Fibroblast of skin of right quadriceps (primary cell): ENCODE measurements at places on chromosomes 5 and 9.

GRCh38 chr9:92534204-92534603 lies 1.6 kb downstream of the ECM2 start:
- no peak for DNase-seq

GRCh38 chr5:17316970-17317459 lies 99.6 kb downstream of the BASP1 start:
- peak; percentile 75 for DNase-seq

- peak; percentile 67 for DNase-seq
Observed at GRCh38 chr5:37724395-37725125, 115.3 kb downstream of the GDNF start.

DNA sequence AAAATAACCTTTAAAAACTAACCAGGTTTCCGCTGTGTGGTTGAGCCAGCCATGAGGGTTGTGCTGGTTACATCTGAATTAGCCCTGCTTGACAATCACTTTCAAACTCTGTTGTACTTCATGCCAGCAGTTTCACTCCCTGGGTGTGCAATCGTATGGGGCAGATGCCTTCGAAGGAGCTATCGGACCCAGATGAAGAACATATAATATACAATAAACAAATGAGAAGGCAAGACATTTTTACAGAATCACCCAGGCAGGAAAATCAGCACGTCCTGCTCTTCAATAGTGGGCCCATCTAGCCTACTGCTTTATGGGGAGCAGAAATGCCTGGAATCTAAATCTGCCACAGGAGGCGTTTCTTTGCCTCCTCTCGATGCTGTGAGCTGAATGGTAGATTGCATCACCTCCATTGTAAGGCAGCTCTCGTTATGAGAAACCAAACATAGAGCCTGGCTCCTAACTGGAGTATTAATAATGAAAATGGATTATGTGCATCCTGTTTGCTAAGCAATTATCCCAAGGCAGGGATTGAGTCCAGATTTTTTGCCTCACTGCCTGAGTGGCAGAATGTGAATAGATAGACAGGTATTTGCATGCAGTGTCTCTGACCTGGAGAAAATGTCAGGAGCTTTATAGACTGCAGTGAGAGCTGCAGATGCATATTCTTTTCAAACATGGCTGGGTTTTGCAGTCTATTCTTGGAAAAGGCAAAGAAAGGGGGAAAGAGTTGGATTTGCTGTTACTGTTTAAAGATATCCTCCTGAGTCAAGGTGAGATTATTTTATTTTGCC lies 143.3 kb upstream of the SMARCA2 start:
- peak; percentile 39 for DNase-seq

- no peak for DNase-seq
Observed at GRCh38 chr5:67416133-67416937, 219.7 kb upstream of the CD180 start.

DNA sequence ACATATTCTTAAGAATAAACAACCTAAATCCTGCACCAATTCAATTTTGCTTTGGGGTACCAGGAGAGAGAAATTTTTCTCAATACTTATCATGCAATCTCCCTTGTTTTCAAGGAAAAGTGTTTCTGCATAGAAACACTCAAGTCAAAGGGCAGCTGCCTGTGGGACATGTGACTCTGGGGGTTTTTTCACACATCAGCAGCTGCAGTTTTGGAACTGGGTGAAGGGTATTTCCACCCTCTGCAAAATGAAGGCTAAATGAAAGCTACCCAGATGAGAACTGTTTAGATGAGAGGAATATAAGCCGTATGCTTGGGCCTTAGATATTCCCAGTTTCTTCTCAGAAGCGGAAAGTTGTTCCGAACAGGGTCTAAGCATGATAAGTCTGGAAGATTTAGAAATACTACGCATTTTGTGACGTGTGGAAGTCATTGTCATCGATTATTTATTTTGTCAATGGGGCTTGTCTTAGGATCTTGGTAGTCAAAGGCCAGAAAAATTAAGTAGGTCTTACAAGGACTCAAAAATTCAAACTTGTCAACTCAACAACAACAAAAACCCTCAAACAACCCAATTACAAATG lies 64.3 kb upstream of the BOD1 start:
- no peak for DNase-seq

DNA sequence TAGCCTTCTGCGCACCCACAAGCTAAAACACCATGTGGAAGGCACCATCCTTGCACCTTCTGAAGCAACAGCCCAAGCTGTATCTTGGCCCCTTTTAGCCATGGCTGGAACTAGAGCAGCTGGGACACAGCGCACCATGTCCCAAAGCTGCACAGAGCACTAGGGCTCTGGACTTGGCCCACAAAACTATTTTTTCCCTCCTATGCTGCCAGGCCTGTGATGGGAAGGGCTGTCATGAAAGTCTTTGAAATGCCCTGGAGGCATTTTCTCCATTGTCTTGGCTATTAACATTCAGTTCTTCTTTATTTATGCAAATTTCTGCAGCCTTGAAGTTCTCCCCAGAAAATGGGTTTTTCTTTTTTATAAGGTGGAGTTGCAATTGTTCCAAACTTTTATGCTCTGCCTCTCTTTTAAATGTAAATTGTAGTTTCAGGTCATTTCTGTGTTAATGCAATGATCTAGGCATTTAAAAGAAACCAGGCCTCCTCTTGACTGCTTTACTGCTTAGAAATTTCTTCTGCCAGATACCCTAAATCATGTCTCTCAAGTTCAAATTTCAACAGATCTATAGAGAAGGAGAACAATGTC lies 996.3 kb downstream of the TAF11L14 start:
- no peak for DNase-seq

GRCh38 chr5:54227109-54227508 lies 83.3 kb downstream of the ARL15 start:
- DNase-seq, result no peak

GRCh38 chr9:2570615-2571479 lies 50.7 kb upstream of the VLDLR start:
- peak; percentile 62 for DNase-seq

GRCh38 chr9:91949946-91950664 lies at the start of gene ROR2:
Gene ROR2 (minus strand): TSS chr9:91950228.
- DNase-seq, result peak; percentile 79
